Testis (tissue), 5 donors: ENCODE measurements at places on chromosomes 2 and 18. TPM values are rescaled to one million over a fixed set of nuclear protein-coding genes. Genes with fewer than 3 reads are reported as not detected.

IL1RL2 gene
- polyA plus RNA-seq, result 0.38 TPM

AOX1 gene
- polyA plus RNA-seq, result 34.1 TPM

GDF7 gene
- polyA plus RNA-seq, result 0.69 TPM

GKN2 gene
- polyA plus RNA-seq, result not detected

SMYD1 gene
- polyA plus RNA-seq, result 3.1 TPM

ONECUT2 gene
- 0.69 TPM for polyA plus RNA-seq

ABCG5 gene
- polyA plus RNA-seq, result 0.16 TPM
